ENCODE measurements at places on chromosomes 6 and 20.

GRCh38 chr20:16939051-16939450, 190.9 kb downstream of the OTOR start:
- DNase-seq, result no peak

DNA sequence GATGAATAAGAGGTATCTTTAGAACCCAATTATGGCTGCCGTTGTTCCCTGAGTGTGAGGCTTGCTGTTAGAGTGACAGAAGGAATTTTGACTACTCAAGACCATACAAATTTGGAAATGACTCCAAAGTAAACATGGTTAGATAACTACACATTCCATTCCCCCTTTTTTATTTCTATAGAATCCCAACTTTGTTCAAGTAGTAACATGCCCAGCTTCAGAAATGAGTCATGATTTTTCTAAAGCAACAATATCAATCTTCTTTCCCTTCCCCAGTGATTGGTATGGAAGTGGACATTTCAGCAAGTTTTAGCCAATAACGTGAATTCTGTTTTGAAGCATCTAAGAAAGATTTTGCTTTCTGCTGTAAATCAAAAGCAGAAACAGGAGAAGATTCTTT, 37.8 kb downstream of the HCRTR2 start:
- no peak for DNase-seq

GRCh38 chr20:467755-468154, 5.4 kb upstream of the TBC1D20 start:
- DNase-seq, result no peak

GRCh38 chr20:33490934-33491656, 1.2 kb downstream of the CBFA2T2 start:
- no peak for DNase-seq

DNA sequence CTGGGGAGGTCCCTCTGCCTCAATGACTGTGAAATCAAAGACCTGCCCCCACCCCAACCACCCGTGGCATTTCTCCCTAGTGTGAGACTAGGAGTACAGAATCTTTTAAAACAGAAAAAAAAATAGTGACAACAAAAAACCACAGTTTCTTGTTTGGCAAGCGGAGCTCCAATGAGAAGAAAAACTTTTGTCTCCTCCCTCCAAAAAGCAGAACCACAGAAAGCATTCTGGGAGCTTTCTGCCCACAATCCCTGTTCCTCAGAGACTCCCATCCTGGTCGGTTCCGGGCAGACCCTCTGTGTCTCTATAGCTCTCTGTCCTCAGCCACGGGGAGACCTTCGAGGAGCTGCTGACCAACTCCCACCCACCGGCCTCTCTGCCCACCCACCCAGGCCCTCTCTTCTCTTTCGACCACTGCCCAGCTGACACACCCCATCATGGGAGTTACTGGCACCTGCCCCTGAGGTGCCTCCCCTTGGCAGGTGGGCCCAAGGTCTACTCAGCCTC, 4.9 kb downstream of the PREX1 start:
- peak; percentile 39 for DNase-seq

DNA sequence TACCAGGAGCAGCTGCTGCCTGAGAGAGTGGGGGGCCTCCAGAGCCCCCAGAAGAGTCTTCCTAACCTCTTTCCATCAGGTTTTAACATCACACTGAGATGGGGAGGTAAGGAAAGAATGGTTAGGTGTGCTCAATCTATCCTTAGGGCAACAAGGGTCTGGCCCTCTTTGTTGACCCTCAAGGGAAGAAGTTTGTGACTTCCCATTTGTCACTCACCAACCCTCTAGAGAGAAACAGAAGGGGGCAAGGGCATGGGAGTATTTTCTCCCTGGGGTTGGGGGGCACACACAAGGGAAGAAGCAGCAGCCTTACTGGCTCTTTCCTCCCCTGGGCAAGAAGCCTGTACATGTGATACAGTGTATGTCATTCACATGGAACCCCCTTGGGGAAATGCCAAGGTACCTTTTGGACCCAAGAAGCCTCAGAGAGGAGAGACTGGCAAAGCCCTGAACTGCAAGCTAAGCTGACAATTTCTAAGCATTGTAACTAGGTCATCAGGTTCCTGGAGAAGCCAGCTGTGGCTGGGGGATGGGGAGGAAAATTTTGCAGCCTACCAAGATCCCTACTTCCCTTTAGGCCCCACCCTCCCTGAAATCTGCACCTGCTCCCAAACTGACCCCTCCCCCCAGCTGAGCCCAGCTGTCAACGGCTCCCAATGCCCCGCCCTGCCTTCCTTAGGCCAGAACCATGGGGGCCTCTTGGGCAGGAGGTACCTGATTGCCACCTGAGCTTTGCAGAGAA, 14.5 kb downstream of the BCL2L1 start:
- no peak for DNase-seq

DNA sequence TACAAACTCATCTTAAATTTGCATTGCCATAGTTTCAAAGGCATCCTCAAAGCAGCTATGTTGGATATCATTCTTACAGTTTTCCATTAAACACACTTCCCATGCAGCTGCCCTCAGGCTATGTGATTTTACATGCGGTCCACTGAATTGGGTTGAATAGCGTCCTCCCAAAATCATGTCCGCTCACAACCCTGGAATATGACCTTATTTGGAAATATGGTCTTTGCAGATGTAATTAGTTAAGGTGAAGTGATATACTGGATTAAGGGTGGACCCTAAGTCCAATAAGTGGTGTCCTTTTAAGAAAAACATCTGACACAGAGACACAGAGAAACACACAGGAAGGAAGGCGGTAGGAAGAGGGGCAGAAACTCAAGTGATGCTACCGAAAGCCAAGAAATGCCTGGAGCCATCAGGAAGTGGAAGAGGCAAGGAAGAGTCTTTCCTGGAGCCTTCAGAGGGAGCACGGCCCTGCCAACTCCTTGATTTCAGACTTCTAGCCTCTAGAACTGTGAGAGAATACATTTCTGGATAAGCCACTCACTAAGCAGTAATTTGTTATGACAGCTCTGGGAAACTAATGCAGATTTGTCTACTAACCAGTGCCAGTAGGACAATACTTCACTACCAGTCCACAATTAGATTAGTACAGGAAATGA, 42.7 kb upstream of the NHSL1 start:
- no peak for DNase-seq

- DNase-seq, result no peak
These were observed 88.0 kb downstream of the FRK start for GRCh38 chr6:115972679-115973078.

DNA sequence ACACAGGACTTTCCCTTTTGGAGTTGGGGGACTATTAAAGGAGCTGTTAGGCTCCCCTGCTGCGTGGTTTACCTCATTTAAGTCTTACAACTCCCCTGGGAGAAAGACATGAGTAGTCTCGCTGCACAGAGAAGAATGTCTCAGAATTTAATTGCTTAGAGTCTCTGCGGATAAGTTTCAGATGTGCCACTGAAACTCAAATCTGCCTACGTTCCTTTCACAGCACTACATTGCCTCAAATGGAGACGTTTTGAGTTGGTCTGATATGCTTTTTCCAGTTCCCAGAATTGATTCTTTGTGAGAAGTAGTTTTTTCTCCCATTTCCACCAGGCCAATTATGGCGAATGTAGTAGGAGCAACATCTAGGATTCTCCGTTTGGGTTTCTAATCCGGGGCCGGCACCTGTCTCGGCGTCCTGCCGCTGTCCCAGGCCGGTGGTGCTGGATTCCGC, 532 bp upstream of the SLC35F1 start:
- no peak for DNase-seq

DNA sequence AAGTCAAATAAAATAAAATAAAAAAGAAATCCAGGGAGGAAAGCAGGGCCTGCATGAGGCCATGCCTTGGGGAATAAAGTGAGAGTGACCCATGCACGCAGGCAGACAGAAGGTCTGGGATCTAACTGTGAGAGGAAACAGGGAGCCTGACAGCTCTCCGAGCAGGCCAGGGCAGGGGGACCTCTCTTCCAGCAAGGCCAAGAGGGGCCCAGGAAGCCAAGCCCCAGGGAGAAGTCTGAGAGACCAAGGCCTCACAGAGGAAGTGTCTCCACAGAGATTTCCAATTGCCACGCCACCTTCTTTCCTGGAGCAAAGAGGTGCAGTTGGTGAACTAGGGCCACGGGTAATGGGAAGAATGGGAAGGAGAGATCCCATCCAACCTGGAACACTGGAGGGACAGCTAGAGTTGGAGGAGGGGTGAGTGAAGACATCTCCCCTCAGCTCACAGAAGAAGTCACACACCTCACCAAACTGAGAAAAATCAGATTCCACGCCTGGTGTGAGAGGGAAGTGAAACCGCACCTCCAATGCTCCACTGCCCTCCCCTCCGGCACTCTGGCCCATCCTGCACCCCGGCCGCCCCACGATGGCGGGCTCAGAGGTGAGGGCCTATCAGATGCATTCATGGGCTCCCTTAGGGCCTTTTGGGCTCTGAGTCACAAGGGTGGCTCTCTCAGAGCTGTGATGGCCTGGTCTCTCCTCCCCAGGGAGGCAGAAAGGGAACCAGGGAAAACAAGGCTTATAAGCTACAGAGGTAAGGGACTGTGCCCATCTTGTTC, 25.1 kb upstream of the TAF8 start:
- DNase-seq, result no peak

GRCh38 chr20:29300579-29301551, 1956.6 kb upstream of the DEFB115 start:
- no peak for DNase-seq

All from hippocampal formation (tissue), 2 donors.